ENCODE measurements at places on chromosomes 4 and X.

DNA sequence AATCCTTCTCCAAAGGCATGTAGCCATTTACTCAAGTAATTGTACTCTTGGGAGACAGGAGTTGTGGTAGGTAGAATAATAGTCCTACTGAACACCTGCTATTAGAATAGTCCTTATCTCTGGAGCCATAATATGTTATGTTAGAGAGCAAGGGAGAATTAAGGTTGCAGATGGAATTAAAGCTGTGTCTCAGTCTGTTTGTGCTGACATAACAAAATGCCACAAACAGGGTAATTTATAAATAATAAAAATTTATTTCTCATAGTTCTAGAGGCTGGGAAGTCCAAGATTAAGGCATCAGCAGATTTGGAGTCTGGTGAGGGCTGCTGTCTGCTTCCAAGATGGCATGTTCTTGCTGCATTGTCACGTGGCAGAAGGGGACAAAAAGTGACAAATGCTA is 24.2 kb upstream of the FRAS1 start:
- no peak for DNase-seq

DNA sequence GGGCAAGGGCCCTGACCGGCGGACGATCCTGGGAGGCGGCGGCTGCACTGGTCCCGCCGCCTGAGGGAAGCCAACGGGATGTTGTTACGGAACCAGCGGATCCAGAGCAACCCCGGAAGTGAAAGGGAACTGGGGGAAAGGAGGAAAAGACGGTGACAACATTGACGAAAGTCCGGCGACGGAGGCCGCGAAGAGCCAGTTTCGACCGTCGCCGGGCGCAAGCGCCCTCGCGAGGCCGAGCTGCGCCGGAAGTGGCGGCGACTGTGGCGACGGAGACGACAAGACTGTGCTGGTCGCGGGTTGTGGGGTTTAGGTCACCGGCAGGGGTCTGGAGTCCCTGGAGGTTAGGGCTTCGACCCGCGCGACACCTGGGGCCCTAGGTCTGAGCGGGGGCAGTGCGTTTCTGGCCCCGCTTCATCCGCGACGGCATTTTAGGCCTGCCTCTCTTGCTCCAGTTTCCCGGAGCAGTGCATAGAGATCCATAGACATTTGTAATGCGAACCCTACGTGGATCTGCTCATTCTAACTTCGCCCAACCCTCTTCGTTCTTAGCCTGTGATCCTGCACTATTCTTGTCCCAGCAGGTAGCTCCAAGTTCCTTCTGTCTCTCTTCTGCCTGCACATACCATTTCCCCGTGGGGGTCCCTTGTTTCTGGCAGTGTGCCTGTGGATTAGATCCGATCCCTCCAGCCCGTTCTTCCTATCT is at the start of gene BOD1L1:
TSS of gene BOD1L1 (minus strand) at position 120 of the 706 bp plus-strand sequence. CDS start 138 bp downstream, outside the sequence.
- peak; percentile 83 for DNase-seq

DNA sequence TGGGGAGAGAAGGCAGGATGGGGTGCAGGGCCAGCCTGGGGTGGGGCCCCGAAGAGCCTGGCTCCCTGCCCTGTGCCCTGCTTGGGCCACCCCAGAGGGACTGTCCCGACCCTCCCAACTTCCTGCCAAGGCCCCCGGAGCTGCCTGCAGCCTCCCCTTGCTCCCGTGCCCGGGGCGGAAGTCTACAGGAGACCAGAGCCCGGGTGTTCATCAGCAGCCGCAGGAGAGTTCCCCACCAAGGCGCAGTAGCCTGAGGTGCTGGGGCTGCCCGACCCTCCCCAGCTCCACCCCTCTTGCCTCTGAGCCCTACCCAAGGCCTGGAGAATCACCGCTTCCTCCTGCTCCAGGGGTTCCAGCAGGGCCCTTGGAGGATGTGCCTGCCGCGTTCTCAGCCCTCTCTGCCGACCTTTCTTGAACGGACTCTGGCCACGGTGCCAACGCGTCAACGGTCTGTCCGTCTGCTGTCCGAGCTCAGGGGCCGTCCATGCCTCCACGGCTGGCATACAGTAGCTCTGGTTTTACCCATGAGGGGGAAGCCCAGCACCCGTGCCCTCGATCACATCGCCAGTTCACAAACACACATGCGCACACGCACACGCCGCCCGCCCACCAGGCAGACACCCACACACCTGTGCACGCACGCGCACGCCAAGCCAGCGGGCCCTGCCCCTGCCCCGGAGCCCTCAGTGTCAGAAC is 36.0 kb upstream of the SPON2 start:
- DNase-seq, result no peak

- DNase-seq, result no peak
Measured at GRCh38 chrX:101393530-101394305, 2.9 kb downstream of the RPL36A start.

GRCh38 chr4:11698846-11699590 is 270.3 kb upstream of the HS3ST1 start:
- peak; percentile 8 for DNase-seq

- DNase-seq, result peak; percentile 26
Measured at GRCh38 chrX:118225711-118226428, 109.3 kb upstream of the KLHL13 start.

DNA sequence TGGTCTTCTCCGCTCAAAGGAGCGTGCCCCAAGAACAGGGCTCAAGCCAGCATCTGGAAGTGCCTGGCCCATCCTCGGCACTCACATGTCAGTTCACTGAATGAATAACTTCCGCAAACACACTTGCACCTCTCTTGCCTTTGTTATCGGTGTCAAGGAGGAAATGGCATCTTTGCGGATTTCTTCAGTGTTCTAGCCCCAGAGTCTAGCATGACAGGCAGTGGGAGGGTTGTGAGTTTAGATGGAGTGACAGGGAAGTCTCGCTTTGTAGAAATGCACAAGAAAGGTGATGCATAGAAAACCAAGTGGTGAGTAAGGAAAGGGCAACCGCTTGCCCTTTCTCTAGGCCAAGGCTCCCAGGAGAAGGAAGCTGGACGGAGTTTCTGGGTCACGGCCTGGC is 17.6 kb upstream of the MECP2 start:
- no peak for DNase-seq

All from ACHN (cell line).